ENCODE measurements at places on chromosomes 5 and 9.

- no peak for DNase-seq
Observed at GRCh38 chr5:35248843-35249780, 18.8 kb upstream of the PRLR start.

DNA sequence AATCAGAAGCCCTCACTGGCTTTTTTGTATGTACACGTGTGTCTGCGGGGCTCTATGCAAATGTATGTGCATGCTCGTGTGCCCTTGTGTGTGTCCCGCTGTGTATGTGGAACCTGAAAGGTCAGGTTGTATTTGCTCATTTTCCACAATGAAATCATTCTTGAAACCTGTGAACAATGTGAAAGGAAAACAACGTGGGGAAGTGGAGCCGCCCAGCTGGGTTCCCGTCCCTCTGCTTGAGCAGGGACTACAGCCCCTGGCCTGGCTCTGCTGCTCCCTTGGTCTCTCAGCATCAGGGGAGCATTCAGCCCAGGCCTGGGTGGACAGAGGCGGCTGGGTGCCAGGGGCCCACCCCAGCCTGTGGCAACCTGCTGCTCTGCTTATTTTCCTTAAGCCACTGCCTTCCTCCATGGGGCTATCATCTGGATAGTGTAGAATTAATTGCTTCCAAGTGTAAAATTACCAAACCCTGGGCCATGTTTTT lies 3.0 kb downstream of the ECSCR start:
- DNase-seq, result no peak

DNA sequence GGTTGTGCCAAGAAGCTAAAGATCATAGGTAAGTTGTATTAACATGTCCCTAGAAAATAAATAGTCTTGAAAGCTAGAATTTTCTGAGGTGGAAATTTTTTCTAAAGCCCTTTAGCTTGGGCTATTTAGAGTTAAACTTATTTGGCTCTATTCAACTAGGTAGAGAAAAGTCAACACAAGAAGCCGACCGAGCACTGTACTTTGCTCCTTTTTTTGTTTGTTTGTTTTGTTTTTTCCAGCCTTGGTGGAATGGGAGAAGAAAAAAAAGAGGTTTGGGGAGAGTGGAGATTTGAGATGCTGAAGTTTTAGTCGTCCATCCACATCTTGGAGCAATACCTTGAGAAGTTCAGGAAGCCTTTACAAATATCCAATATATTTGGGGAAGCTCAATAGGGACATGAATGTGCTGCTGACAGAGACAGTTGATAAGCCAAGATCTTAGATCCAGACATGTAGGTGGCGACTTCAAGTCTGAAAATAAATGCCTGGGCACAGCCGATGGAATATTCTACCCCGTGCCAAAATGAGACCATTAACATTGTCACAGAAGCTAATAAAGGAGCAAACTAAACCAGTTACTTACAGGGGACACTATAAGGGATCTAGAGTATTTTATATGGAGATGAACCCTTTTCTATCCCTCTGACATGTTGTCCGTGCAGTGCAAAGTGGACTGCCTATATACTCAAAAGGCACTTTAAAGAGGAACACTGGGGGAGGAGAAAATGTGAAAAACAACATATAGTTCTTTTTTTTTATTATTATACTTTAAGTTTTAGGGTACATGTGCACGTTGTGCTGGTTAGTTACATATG lies 466.1 kb downstream of the PTPRD start:
- DNase-seq, result no peak

GRCh38 chr9:109315480-109316206 lies 5.2 kb downstream of the EPB41L4B start:
- no peak for DNase-seq

DNA sequence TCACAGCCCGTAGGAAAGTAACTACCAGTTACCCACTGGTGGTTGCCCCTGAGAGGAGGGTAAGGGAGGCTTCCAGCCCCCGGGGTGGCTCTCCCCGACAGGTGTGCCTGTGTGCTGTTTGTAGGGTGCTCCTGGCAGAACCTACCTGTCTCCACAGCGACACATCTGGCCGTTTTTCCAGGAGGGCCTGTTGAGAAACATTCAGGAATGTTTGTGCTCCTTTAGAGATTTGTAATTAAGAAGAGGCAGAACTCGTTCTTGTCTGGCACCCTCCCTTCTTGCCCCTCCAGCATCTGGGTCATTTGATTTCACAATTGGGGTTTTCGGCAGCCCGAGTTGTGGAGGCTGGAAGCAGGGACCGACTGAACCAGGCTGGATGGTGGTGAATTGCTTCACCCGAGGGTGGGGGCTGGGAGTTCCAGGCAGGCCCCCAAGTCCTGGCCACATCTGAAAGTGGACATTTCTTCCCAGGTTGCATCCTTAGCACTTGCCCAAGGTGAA lies 74.2 kb downstream of the WWC1 start:
- no peak for DNase-seq

DNA sequence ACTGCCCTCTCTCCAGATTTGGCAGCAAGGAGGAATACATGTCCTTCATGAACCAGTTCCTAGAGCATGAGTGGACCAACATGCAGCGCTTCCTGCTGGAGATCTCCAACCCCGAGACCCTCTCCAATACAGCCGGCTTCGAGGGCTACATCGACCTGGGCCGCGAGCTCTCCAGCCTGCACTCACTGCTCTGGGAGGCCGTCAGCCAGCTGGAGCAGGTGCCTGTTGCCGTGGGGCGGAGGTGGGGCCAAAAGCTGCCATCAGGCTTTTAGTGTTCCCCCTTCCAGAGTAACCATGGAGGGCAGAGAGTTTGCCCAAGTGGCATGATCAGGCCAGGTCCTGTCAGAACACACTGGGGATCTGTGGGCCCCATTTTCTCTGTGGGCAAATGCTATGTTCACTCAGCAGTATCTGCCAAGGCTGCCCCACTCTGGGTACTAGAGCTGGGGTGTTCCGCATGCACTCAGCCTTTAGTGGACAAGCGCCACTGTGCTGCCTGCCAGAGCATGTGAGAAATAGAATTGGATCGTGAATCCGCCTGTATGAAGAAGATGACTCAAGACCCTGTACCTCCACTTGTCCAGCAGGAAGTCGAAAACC lies 117.1 kb downstream of the DAB2IP start:
- no peak for DNase-seq

- no peak for DNase-seq
Observed at GRCh38 chr5:174078416-174078815, 32.9 kb downstream of the NSG2 start.

DNA sequence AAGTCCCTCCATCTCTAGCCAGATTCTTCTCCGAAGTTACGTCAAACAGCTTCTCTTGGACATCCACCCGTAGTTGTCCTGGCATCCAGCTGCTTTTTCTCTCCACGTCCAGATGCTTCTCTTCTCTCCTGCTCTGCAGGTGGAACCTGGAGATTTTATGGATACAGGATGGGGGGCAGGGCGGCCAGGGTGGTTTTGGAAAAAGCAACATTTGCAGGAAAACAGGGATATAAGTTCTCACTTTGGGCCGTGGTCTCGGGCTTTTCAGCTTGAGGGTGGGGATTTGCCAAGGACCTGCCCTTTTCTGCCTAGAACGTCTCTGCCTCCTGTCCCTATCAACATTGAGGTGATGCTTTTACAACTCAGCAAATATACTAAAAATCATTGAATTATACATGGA lies 1941.6 kb upstream of the C9orf72 start:
- DNase-seq, result no peak

DNA sequence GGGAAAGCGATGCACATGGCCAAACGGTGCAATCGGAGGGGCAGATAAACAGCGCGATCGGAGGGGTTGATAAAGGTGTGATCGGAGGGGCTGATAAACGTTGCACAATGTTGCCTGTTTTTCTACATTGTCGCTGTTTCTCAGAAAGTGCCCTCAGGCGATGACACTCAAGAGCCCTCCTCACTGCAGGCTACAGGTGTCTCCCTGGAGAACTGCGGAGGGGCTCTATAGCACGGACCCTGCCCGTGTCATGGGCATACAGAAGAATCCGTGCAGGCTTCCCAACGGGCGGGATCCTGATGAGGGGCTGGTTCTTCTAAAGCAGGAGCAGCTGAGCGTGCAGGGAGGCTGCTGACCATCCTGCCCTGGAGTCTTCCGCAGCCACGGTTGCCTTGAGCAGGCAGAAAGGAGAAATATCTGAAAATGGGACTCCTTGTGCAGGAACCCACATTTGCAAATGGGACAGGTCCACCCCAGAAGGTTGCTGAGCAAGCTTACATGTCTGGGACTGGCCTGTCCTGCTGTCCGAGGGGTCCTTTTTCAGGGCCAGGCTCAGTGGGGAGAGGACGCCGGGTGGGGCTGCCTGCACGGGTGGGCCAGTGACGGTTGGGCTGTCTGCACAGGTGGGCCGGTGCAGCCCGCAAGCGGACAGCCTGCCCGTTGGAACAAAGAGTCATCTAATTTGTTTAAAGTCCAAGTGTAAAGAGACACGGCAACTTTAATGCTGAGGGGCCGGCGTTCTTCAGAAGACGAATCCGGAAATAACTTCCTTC lies 25.1 kb upstream of the LPCAT1 start:
- DNase-seq, result no peak

GRCh38 chr5:68368311-68369022 lies 152.9 kb downstream of the PIK3R1 start:
- no peak for DNase-seq

- DNase-seq, result no peak
Observed at GRCh38 chr5:40276426-40277102, 403.2 kb upstream of the PTGER4 start.

GRCh38 chr5:21574961-21575360 lies 1278.2 kb downstream of the CDH12 start:
- DNase-seq, result peak; percentile 95

GRCh38 chr5:151737431-151737830 lies 21.0 kb downstream of the ATOX1 start:
- DNase-seq, result no peak

GRCh38 chr5:151086905-151087360 lies 6.1 kb upstream of the TNIP1 start:
- DNase-seq, result no peak

GRCh38 chr5:103424453-103425205 lies 138.0 kb downstream of the NUDT12 start:
- no peak for DNase-seq

DNA sequence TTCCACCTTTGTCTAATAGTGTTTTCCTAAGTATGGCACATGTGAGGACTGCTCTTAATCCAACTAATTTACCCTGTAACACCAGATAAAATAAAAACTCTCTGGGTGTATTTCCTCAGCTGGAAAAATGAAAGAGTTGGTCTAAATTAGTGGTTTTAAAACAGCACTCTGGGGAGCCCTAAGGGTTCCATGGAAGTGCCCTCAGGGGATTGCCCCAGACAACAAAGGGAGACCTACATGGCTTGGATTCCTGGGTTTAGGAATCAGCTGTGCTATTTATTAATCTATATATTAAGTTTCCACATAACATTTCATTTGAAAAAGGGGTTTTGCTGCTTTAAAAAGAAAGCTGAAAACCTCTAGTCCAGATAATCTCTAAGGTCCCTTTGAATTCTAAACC lies 20.2 kb downstream of the ADAMTS6 start:
- DNase-seq, result no peak

DNA sequence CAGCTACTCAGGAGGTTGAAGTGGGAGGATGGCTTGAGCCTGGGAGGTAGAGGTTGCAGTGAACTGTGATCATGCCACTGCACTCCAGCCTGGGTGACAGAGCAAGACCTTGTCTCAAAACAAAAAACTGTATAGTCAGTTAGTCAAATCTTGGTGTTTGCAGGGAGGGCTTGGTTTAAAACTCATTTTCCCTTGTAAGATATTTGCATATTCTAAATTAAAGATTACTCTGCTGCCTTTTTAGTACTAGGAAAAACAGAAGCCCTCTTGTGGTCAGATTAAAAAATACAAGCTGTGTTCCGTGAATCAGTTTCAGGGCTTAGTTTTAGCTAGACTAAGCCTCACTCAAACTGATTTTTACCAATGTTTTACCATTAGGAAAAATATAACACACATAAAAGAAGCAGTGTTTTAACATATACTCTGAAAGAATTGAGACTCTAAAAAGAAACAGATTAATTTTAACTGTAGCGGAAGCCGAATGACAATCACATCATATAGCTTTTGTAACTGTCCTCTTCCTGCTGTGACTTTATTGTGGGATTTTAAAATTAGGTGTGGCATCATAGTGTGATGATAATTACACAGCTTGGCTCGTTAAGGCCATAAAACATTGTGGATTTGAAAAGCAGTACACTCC lies 84.9 kb upstream of the BASP1 start:
- DNase-seq, result peak; percentile 69

- no peak for DNase-seq
Observed at GRCh38 chr5:31900296-31900865, 261.4 kb downstream of the PDZD2 start.

DNA sequence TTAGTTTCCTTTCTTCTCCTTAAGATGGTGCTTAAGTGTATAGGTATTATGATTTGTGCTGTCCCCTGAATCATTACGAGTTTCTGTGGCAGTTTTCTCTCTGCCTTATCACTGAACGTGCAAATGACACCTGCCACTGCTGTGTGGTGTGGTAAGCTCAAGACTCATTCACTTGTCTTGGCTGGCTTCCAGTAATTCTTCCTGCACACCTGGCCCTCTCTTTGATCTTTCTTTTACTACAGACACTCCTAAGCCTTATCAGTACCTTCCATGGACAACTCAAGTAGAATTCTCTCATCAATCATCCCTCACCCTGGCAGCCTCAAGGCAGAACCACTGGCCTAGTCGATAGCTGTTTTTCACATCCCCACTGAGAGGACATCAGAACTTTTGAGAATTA lies 82.6 kb upstream of the ADAMTS19 start:
- no peak for DNase-seq

GRCh38 chr9:113574441-113575262 lies 111.1 kb downstream of the RGS3 start:
- no peak for DNase-seq

DNA sequence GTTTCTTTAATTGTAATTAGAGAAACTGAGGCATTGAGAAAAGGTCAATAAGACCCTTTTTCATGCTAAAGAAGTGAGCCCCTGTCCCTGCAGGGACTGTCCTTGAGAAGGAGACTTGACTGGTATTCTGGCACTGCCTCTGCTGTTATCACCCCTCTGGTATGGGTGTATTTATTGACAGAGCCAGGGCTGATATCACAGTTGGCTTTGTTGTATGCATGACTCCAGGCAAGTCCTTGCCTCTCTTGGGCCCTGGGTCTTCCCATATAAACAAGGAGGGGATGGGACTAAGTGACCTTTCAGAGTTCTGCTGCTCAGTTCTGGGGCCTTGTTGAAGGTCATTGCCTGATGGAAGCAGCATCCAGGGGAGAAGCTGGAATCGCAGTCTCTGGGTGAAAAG lies 71.8 kb upstream of the PPARGC1B start:
- DNase-seq, result no peak

GRCh38 chr5:18497089-18497488 lies 862.8 kb downstream of the TAF11L14 start:
- no peak for DNase-seq

GRCh38 chr9:127402401-127403090 lies 5.6 kb downstream of the SLC2A8 start:
- no peak for DNase-seq

- no peak for DNase-seq
Observed at GRCh38 chr9:133405508-133406438, 12.0 kb downstream of the REXO4 start.

- DNase-seq, result no peak
Observed at GRCh38 chr5:143061161-143061945, 291.2 kb downstream of the ARHGAP26 start.

GRCh38 chr5:10632110-10632761 lies 68.4 kb downstream of the ANKRD33B start:
- DNase-seq, result no peak

- DNase-seq, result no peak
Observed at GRCh38 chr5:71475788-71476384, 20.4 kb downstream of the BDP1 start.
